ENCODE measurements at places on chromosomes 2 and 18.

- DNase-seq, result peak; percentile 48
Observed at GRCh38 chr18:3605954-3606443, 156.0 kb downstream of the TGIF1 start.

DNA sequence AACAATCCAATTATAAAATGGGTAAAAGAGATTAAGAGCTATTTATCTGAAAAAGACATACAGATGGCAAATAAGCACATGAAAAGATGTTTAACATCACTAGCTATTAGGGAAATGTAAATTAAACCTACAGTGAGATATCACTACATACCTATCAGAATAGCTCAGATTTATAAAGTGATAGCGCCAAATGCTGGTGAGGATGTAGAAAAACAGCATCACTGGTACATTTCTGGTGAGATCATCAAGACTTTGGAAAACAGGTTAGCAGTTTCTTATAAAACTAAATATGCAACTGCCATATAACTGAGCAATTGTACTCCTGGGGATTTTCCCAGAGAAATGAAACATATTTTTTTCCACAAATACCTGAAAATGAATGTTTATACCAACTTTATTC lies 100.4 kb downstream of the ACOXL start:
- no peak for DNase-seq

GRCh38 chr2:73031725-73032701 lies 39.5 kb downstream of the SFXN5 start:
- DNase-seq, result no peak

DNA sequence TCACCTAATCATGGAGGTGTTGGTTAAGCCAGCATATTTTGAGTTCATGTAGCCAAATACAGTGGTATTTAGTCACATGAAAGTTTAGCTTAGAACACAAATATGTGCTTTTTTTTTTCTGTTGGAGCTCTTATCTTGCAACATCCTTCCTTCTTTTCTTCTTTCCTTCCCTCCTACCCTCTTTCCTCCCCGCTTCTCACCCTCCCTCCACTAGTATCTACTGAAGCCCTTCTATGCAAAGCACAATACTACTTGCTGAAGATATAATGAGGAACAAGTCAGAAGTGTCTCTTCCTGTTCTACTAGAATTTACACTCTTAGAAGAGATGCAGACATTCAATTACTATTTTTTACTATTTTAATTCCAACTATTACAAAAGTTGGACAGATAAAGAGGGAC lies 105.0 kb upstream of the ITGA4 start:
- no peak for DNase-seq

- DNase-seq, result no peak
Observed at GRCh38 chr2:130851624-130852382, 15.1 kb downstream of the ARHGEF4 start.

GRCh38 chr2:224657349-224657748 lies 58.8 kb downstream of the CCDC195 start:
- DNase-seq, result no peak

Measured in CD4-positive, alpha-beta T cell treated with Interleukin-6 at 100 ng/mL for 8 hours (primary cell).